ENCODE measurements at places on chromosomes 1 and 21. TPM values are rescaled to one million over a fixed set of nuclear protein-coding genes. Genes with fewer than 3 reads are reported as not detected.

GRCh38 chr1:173744651-173745050 lies 29.9 kb downstream of the KLHL20 start:
- DNase-seq, result no peak

GRCh38 chr1:238018214-238018613 lies 127.5 kb upstream of the ZP4 start:
- DNase-seq, result no peak

The ATAD3A gene
- polyA plus RNA-seq, result 7.5 TPM

The HSF2BP gene
- polyA plus RNA-seq, result 0.20 TPM

Data from CD4-positive, CD25-positive, alpha-beta regulatory T cell (primary cell).